ENCODE measurements at places on chromosomes 4 and X.

- DNase-seq, result no peak
Observed at GRCh38 chr4:169143335-169143734, 127.4 kb downstream of the SH3RF1 start.

DNA sequence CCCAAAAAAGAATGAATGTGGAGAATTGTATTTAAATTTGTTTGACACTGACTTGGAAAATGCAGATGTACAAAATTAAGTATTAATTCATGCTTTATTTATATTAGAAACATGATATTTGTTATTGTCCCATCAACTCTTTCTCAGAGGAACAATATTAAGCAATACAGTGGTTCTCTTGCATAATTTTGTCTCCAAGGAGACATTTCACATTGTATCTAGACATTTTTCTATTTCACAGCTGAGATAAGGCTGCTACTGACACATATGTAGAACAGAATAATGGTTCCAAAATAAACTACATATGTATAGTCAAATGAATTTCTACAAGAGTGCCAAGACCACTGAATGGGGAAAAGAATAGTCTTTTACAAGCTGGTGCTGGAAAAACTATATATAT is 427.9 kb upstream of the SPANXN1 start:
- no peak for DNase-seq

GRCh38 chrX:111649638-111650037 is 31.3 kb upstream of the ALG13 start:
- no peak for DNase-seq

GRCh38 chr4:177461606-177462005 is 19.4 kb upstream of the AGA start:
- DNase-seq, result no peak

DNA sequence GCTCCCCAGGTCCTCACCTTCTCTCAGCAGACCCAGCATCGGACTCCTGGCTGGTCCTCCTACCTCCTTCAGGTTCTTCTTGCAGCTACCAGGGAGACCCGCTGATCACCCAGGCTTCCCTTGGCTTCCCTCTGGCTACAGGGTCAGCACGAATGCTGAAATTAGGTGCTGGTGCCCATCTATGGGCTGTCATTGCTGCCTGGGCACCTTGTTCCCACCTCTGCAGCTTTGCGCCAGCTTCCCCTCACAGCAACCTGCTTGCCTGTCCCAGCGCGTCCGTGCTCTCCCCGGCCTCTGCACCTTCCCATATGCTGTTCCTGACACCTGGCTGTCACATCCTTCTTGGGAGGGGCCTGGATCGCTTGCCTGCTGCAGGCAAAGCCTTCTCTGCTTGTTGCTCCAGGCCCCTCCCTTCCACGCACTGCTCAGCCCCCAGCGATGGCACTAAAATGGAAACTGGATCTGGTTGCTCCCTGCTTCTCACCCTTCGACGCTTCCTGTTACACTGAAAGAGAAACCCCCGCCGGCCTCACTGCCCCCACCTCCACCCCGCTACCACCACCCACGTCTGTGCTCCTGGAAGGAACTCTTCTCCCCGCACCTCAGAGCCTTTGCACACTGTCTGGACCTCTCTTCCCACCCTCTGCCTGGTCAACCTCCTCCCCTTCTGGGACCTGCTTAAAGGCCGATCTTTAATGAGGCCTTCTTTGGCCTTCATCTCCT is 22.2 kb downstream of the C4orf50 start:
- no peak for DNase-seq

DNA sequence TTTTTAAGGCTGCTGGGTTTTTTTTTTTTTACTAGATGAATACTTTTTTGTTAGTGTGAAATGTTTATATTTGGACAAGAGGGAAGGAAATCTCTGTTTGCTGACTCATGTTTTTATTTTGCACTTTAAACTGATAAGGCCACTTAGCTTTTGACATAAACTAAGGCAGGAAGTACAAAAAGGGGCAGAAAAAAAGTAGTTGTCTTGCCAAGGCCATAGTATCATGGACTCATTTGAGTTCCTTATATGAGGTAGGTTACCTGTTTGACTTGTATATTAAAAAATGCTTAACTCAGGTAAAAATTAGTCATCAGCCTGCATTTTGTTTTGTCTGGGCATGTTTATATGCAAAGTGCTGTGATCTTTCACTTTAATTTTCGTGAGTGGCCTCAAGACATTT is 26.0 kb downstream of the SMAD1 start:
- no peak for DNase-seq

DNA sequence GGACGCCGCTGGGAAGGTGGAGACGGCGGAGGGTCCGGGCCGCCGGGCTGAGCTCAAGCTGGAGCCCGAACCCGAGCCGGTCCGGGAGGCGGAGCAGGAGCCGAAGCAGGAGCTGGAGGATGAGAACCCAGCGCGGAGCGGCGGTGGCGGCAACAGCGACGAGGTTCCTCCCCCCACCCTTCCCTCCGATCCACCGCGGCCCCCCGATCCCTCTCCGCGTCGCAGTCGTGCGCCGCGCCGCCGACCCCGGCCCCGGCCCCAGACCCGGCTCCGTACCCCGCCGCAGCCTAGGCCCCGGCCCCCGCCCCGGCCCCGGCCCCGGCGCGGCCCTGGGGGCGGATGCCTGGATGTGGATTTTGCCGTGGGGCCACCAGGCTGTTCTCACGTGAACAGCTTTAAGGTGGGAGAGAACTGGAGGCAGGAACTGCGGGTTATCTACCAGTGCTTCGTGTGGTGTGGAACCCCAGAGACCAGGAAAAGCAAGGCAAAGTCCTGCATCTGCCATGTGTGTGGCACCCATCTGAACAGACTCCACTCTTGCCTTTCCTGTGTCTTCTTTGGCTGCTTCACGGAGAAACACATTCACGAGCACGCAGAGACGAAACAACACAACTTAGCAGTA is 483 bp downstream of the USP27X start:
- DNase-seq, result no peak

DNA sequence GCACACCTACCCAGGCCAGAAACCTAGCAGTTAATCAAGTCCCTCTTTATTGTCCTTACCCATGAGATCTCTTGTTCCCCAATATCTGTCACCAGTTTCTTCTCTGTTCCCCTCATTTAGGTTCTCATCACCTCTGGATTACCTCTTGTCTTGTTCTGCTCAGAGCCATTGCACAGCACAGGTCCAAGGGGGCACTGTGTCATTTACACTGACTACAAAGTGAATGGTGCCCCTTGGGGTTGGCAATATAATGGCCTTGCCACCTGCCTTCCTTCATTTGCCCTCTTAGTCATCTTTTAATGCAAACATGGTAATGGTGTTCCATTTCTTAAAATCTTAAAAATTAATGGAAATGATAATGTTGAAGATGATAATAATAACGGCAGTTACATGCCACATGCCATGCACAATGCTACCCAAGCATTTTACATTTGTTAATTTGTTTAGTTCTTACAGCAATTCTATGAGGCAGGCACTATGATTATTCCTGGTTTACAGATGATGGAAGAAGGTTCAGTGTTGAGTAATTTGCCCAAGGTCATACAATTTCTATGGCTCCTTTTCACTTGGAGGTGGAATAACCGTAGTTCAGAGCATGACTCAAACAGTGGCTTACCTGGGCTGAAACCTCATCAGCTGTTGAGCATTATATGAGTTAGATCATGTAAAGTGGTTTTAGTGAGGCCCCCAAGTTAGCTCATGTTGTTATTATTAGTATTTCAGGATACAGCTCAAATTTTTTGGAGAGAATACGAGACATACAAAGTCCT is 117.9 kb downstream of the RASL11B start:
- DNase-seq, result no peak

- DNase-seq, result no peak
Observed at GRCh38 chrX:13754765-13755164, 20.2 kb downstream of the OFD1 start.
